ENCODE measurements at places on chromosomes 6 and 20. TPM values are rescaled to one million over a fixed set of nuclear protein-coding genes. Genes with fewer than 3 reads are reported as not detected.
A peak's percentile ranks its signal among the peaks of the same experiment; 100 is the strongest.

- no peak overlapping the region for H3K27ac ChIP-seq
- H3K27me3 ChIP-seq: peaks cover 20% of the 10 kb centered on the region
- DNase-seq: peak; percentile 8
- no peaks in the 10 kb centered on the region for H3K36me3 ChIP-seq
Measured at GRCh38 chr6:34070315-34071135, 75.4 kb downstream of the GRM4 start.

- no peaks in the 10 kb centered on the region for H3K27me3 ChIP-seq
- peak; percentile 26 for DNase-seq
- H3K4me3 ChIP-seq: no peak overlapping the region
- H3K27ac ChIP-seq: no peak overlapping the region
- H3K4me1 ChIP-seq: no peaks in the 10 kb centered on the region
Measured at GRCh38 chr20:41344938-41345728, 4.5 kb downstream of the LPIN3 start.

GRCh38 chr20:39225978-39226377, 263.8 kb downstream of the DHX35 start:
- H3K36me3 ChIP-seq: no peaks in the 10 kb centered on the region
- no peak overlapping the region for H3K4me3 ChIP-seq
- no peak overlapping the region for H3K27ac ChIP-seq
- H3K4me1 ChIP-seq: no peaks in the 10 kb centered on the region
- H3K27me3 ChIP-seq: no peaks in the 10 kb centered on the region

SLC17A3 gene
- not detected for total RNA-seq

DNA sequence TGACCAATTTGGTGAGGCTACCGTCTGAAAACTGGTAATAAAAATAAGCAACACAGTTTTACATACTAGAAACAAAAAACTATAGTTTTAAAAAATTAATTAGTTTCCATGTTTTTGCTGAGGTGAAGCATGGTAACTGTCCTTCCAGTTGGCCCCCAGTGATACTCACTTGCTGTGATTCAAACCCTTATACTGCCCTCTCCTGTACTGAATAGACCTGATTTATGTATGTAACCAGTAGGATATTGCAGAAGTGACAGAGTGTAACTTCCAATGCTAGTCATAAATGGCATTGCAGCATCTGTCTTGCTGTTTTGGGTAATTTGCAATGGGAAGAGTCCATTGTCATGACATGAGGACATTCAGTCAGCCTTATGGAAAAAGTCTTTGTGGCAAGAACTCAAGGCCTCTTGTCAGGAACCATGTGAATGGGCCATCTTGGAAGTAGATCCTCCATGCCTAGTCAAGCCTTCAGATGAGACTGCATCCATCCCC, 8.9 kb upstream of the CHD6 start:
- H3K27me3 ChIP-seq: no peaks in the 10 kb centered on the region
- H3K27ac ChIP-seq: no peak overlapping the region
- no peaks in the 10 kb centered on the region for H3K36me3 ChIP-seq
- DNase-seq: no peak

- H3K4me3 ChIP-seq: no peak overlapping the region
- H3K27ac ChIP-seq: peak overlapping the region; percentile 83
- H3K27me3 ChIP-seq: no peaks in the 10 kb centered on the region
- H3K4me1 ChIP-seq: peaks cover 32% of the 10 kb centered on the region
- peaks cover 19% of the 10 kb centered on the region for H3K36me3 ChIP-seq
Measured at GRCh38 chr6:151060096-151060765, 179.5 kb upstream of the AKAP12 start.

ROS1 gene
- total RNA-seq: 0.43 TPM

DNA sequence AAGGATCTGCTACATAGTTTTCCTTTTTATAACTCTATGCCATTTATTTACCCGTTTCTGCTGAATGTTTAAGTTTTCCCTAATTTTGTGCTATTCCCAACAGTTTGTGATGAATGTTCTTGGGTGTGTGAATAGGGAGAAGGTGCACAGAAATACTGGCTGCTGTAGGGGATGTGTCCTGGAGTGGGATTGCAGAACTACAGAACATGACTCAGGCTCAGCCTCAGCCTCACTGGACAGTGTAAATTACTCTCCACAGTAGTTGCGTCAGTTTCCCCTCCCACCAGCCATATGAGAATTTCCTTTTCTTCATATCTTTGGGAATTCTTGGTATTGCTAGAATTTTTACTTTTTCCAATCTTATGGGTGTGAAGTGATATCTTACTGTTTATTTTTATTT, 57.0 kb downstream of the SLX4IP start:
- DNase-seq: peak; percentile 51
- H3K27ac ChIP-seq: no peak overlapping the region
- no peaks in the 10 kb centered on the region for H3K36me3 ChIP-seq
- peaks cover 9% of the 10 kb centered on the region for H3K4me1 ChIP-seq
- no peaks in the 10 kb centered on the region for H3K27me3 ChIP-seq
- no peak overlapping the region for H3K4me3 ChIP-seq

TCF21 gene
- 4.1 TPM for total RNA-seq

- H3K4me3 ChIP-seq: no peak overlapping the region
- no peaks in the 10 kb centered on the region for H3K36me3 ChIP-seq
- H3K27me3 ChIP-seq: no peaks in the 10 kb centered on the region
- H3K27ac ChIP-seq: no peak overlapping the region
Measured at GRCh38 chr6:109073344-109074132, 21.1 kb downstream of the SESN1 start.
